ENCODE measurements at places on chromosomes 5 and 9.

DNA sequence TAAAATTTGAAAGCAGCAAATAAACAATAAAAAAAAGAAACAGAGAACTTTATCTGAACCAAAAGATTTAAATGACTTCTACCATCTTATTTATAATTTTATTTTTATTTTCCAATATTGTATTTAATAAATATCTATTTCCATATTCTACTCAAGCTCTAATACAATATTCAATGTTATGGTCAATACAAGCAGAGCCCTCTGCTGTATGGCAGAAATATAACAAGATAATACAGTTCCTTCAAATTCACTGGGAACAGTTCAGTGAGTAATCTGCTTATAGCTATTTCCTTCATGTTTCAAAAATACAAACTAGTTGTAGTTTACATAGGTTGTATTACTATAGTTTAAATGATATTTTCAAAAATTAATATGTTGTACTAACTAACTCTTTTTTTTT is 332.7 kb downstream of the PRDM9 start:
- DNase-seq = no peak

GRCh38 chr5:169795338-169795737 is 158.3 kb downstream of the DOCK2 start:
- no peak for DNase-seq

GRCh38 chr5:142425286-142426065 is 100.7 kb upstream of the SPRY4 start:
- no peak for DNase-seq

DNA sequence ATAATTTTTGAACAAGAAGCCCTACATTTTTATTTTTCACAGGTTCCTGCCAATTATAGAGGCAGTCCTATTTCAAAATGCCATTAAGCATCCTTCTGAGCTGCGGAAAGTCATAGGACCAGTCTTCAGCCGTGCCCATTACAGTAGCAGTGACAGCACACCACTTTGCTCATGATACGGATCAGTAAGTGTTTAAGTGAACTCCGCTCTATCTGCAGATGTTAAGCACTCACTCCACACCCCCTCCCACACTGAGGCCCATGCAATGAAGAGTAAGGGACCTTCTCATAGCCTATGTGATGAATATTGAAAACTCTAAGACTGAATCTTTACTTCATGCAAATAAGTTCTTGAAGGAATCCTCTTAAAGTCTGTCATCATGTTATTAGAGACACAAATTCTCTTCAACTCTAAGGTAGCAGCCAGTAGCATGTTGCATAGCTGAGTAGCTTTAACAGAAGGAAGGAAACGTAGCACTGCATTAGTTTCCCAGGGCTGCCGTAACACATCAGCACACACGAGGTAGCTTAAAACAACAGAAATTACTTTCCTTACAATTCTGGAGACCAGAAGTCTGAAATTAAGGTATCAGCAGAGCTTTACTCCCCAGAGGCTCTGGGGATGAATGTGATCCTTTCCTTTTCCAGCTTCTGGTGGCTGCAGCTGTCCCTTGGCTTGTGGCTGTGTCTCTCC is 20.3 kb upstream of the TAF11L2 start:
- no peak for DNase-seq

- DNase-seq = no peak
Measured at GRCh38 chr5:113984928-113985327, 376.9 kb upstream of the KCNN2 start.

GRCh38 chr5:113673041-113673440 is 159.5 kb downstream of the YTHDC2 start:
- DNase-seq = no peak

GRCh38 chr9:133998915-133999595 is 6.9 kb upstream of the VAV2 start:
- no peak for DNase-seq

GRCh38 chr5:38258042-38258318 is 379 bp upstream of the EGFLAM start:
- DNase-seq = no peak

DNA sequence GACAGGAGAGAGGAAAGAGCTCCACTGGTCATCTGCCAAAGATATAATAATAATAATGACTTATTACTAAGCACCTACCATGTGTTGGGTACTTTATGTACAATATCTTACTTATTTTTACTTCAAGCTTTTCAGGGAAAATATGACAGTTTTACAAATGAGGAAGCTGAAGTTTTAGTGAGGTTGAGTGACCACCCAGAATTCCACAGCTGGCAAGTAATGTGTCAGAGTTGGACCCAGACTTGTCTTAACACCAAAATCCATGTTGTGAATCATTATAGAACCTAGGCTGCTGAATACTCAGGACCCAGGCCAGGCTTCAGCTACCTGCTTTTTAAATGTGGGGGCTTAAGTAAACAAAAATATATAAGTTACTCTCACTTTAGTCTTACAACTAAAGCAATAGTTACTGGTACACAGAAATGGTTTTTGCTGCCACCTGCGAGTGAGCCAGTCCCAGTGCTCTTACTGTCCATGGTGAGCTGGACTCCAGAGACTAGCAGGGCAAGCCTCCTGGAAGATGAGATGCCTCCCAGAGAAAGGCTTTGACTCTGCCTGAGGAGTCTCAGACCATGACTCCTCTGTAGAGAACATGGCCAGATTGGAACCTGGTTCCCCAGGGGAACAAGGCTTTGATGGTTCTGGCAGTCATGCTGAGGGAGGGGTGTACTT is 29.9 kb downstream of the RUSC2 start:
- DNase-seq = no peak

DNA sequence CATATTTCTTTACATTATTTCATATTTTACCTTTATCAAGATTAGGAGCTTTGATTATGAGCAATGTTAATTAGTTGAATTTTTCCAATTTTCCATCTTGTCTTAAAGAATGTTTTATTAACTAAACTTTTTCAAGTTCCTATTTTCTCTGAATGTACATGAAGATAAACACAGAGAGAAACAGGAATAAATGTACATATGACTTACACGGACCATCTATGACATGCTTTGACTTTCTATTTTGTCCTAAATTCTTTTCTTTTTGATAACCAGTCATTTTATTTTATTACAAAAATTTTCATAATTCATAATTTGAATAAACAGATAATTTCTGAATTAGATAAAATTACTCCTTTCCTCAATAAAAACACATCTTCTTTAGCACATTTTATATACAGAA is 1038.8 kb upstream of the ARRDC3 start:
- no peak for DNase-seq

DNA sequence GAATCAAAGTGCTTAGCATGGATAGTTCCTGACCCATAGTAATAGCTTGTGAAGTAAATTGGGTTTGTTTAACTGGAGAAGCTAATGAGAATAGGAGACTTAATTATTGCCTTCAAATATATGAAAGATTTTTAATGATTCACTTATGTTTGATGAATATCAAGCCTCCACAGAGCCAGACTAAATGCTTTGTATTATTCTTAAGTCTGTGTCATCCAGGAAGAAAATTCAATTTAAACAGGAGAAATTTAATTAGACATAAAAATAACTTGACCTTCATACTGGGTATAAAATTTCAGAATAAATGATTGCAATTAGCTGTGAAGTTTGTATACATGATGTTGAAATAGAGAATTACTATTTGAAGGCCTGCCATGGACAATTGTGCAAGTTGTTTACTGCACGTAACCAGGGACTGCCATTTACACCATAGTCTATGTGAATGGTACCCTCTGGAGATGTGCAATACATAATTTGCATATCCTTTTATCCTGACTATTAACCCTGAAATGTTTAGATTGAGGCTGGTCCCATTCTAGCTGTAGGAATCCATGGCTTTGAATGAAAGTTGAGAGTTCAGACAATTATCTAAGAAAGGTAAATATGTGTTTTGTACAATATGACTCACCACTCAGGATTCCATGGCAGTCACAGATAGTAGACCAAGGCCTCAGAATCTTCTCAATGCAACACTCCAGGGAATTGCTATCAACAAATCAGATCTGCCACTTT is 133.5 kb upstream of the IL12B start:
- no peak for DNase-seq

All from activated T-cell treated with anti-CD3 and anti-CD28 coated beads for 24 hours (primary cell).